ENCODE measurements at places on chromosomes 3 and 15. TPM values are rescaled to one million over a fixed set of nuclear protein-coding genes. Genes with fewer than 3 reads are reported as not detected.

The SLC2A2 gene
- total RNA-seq = not detected

The NR2E3 gene
- 1.0 TPM for total RNA-seq

The MYL3 gene
- 53.2 TPM for total RNA-seq

The CKMT1B gene
- under 0.01 TPM for total RNA-seq

The ANKUB1 gene
- total RNA-seq = not detected

The DAPK2 gene
- 2.6 TPM for total RNA-seq

The LDHAL6B gene
- not detected for total RNA-seq

The STT3B gene
- 148 TPM for total RNA-seq

The BUB1B gene
- 8.4 TPM for total RNA-seq

The CCDC191 gene
- total RNA-seq = 1.6 TPM

The GPR149 gene
- not detected for total RNA-seq

The DNAJB11 gene
- total RNA-seq = 24.5 TPM

The NRROS gene
- 1.6 TPM for total RNA-seq

The CPLX3 gene
- total RNA-seq = not detected

The STARD5 gene
- total RNA-seq = 2.1 TPM

The HYAL1 gene
- 2.6 TPM for total RNA-seq

The PRR23E gene
- not detected for total RNA-seq

The ACKR4 gene
- total RNA-seq = 2.1 TPM

The VPS13C gene
- 73.6 TPM for total RNA-seq

The CD86 gene
- 3.7 TPM for total RNA-seq

The WDR93 gene
- total RNA-seq = not detected

The FEZF2 gene
- not detected for total RNA-seq

The DUOXA1 gene
- total RNA-seq = not detected
